ENCODE measurements at places on chromosomes 1 and 21.
A peak's percentile ranks its signal among the peaks of the same experiment; 100 is the strongest.

- DNase-seq: no peak
These were observed 4.5 kb downstream of the PLA2G2A start for GRCh38 chr1:19974822-19975416.

GRCh38 chr21:45300786-45301520 lies 13.3 kb upstream of the POFUT2 start:
- peak; percentile 73 for DNase-seq

GRCh38 chr1:164977561-164977960 lies 379.0 kb downstream of the LMX1A start:
- no peak for DNase-seq

DNA sequence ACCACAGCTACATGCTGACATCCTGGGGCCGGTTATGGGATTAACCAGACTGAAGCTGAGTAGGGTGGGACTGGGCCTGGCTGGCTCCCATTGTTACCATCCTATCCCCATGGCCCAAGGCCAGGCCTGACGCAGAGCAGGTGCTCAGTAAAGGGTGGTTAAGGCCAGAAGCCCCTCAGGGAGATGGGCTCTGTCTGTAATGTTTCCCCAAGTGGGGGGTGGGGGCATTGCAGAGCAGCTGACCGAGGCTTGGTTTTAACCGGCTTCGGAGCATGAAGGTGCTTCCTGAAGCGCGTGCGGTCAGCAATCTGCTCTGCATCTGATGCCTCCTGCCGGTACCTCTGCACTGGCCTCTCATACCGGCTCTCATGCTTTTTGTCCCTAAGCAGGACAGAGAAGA lies 83.4 kb upstream of the ACTL8 start:
- DNase-seq: no peak
